ENCODE measurements at places on chromosomes 6 and 20.

GRCh38 chr6:131116755-131117360 is 18.4 kb upstream of the AKAP7 start:
- DNase-seq = peak; percentile 70

DNA sequence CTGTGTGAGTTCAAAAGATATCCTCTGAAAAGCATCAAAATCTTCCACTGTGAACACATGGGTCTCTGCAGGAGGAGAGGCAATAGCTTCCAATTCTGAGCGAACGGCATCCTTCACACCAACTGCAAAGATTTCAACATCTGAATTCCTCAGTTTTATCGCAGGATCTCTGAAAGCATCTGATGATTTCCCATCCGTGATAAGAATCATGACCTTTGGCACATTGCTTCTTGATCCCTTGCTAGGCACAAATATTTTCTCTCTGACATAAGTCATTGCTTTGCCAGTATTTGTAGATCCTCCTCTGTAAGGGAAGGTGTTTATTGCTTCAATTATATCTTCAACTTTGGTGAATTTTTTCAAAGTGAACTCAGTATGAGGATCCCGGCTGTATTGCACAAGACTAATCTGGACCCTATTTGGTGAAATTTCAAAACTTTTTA is 22.7 kb downstream of the COL12A1 start:
- peak; percentile 77 for DNase-seq

DNA sequence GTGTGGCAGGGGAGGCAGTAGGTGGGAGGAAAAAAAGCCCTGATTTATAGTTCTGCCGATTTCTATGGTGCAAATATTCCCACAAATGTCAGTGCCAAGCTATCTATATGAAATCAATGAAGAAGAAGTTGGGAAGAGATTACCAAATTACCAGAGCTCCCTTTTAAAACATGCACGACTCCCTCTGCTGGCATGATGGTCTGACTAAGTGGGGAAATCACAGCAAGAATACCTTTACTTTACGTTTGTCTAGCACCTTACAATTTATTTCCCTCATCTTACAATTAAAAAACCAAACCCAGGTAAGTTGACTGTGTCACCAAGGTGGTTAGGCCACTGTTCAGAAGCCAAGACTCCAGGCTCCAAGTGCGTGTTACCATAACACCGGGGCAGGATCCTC is 55.6 kb downstream of the AGPAT4 start:
- DNase-seq = no peak

- no peak for DNase-seq
Measured at GRCh38 chr6:150687508-150687907, 87.8 kb downstream of the PLEKHG1 start.

DNA sequence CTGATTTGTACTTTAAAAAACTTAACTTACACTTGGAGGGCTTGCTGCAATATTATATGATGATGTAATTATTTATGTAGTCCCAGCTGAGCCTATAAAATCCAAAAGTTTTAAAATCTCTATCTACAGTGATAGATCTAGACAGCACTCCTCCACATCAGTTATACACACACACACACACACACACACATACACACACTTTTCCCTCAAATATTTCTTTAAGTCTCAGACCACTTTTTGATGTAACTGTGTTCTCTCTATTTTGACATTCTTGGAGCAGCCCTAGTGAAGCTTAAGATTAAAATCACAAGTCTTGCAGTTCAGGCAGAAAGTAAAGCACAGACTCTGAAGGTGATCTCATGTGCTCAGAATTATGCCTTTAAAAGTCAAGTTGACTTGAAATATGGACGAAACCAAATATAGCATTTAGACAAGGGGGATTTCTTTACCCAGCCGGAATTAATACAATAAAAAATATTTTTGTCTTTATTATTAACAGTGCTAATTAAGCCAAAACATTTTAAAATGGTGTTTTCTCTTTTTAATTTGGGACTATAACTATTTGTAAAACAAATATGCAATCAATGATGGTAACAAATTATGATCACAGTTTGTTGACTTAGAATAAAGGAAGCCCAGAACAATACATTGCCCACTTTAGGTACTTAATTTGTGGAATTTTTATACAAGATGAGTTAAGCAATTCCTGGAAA is 63.5 kb upstream of the TMEM30A start:
- DNase-seq = peak; percentile 65

DNA sequence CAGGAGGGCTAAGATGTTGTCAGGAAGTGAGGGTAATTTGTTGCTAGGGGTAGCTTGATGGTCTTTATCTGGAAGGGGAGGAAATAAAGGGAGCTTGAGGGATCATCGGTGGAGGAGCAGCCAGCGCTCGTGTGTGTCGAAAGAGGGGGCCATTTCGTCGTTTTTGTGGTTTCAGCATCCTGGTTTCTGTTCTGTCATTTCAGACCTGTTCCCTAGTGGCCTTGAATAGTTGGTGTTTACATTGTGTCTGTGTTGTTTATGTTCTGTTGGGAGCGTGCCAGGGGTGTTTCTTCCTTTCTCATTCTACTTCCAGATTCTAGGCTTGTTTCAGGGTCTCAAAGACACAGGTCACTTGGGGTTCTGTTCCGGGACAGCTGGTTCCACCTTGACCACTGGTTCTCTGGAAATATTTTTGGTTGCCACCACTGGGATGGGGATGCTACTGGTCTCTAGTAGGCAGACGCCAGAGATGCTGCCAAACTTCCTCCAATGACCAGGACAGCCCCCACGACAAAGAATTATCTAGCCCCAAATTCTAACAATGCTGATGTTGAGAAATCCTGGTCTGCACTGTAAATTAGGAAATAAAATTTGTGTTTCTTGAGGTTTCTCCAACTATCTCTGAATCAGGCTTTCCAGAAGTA is 113.9 kb upstream of the NAA20 start:
- peak; percentile 69 for DNase-seq

- DNase-seq = no peak
Measured at GRCh38 chr6:142945446-142946180, 637 bp upstream of the HIVEP2 start.

DNA sequence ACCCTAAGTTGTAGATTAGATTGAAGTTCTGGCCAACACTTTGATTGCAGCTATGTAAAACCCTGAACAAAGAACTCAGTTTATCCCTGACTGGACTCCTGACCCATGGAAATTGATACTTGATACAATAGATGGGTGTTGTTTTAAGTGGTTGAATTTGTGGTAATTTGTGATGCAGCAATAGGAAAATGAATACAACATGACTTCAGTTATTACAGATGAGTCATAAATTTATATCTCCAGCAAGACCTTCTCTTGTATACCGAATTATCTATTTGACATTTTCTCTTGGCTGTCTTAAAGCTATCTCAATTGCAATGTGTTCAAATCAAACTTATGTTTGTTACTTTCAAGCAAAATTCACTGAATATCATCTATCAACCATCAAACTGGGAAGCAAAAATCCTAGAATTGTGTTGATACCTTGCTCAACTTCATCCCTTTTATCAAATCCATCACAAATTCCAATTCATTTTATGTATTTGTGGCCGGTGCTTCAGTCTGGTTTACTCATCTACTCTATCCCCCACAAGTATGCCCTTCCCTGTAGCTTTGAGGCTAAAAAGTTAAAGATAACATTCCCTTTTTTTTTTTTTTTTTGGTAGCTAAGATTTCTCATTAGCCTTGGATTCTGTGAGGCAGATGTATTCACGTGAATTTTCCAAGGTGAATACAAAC is 129.4 kb upstream of the CENPW start:
- DNase-seq = peak; percentile 68

- DNase-seq = no peak
Measured at GRCh38 chr6:42295181-42295580, 77.5 kb upstream of the MRPS10 start.

DNA sequence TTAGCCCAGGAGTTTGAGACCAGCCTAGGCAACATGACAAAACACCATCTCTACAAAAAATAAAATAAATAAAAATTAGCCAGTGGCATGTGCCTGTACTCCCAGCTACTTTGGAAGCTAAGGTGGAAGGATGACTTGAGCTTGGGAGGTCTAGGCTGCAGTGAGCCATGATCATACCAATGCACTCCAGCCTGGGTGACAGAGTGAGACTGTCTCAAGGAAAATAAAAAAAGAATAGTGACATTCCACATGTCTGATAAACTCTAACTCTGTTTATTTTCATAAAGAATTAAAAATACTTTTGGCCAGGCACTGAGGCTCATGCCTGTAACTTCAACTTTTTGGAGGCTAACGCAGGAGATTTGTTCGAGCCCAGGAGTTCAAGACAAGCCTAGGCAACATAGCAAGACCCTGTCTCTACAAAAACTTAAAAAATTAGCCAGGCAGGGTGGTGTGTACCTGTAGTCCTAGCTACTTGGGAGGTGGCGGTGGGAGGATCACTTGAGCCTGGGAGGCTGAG is 115.1 kb downstream of the GJA1 start:
- DNase-seq = no peak

DNA sequence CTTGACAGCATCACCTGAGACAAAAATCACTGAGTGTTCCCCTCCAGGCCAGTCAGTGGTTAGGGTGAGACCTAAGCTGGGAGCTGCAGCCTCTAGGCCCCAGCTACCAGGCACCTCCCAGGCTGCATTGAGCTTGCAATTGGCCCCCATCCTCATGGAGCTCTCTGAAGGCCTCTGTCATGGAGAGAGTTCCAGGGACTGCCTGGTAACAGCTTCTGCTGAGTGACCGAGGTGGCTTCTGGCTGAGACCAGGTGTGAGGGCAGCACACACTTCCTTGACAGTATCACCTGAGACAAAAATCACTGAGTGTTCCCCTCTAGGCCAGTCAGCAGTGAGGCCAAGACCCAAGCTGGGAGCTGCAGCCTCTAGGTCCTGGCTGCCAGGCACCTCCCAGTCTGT is 283.0 kb downstream of the SMOC2 start:
- DNase-seq = no peak

DNA sequence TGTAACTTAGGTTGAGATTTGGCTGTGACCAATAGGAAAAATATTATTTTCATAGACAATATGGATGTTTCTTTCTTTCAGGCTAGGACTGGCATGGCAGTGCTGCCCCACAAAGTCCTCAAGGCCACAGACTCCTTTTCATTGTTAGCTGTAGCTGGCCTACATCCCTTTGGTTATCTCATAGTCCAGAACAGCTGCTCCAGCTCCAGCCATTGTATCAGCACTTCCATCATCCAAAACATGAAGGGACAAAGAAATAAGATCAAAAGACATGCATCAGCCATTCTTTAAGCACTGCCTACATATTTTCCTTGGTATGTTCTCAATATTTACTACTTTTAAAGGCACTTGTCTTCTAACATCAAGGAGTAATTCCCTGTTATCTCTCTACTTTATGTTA is 73.0 kb downstream of the ZDHHC14 start:
- no peak for DNase-seq

GRCh38 chr20:7355051-7355450 is 585.2 kb downstream of the HAO1 start:
- no peak for DNase-seq

DNA sequence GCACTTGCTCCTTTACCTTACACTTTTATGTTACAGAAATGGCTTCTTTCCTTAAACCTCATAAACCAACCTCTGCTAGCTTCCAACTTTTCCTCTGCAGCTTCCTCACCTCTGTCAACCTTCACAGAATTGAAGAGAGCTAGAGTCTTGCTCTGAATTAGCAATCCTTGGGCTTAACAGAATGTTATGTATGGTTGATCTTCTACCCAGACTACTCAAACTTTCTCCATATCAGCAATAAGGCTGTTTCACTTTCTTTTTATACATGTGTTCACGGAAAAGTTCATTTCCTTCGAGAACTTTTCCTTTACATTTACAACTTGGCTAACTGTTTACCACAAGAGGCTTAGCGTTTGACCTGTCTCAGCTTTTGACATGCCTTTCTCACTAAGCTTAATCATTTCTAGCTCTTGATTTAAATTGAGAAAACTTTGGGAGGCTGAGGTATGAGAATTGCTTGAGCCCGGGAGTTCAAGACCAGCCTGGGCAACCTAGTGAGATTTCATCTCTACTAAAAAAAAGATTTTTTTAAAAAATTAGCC is 207.3 kb downstream of the BMP7 start:
- no peak for DNase-seq

GRCh38 chr6:145705561-145705960 is 29.8 kb downstream of the EPM2A start:
- DNase-seq = peak; percentile 75

GRCh38 chr20:61554617-61555016 is 302.6 kb downstream of the CDH4 start:
- DNase-seq = no peak

GRCh38 chr6:36506611-36507010 is 40.7 kb downstream of the STK38 start:
- peak; percentile 77 for DNase-seq

DNA sequence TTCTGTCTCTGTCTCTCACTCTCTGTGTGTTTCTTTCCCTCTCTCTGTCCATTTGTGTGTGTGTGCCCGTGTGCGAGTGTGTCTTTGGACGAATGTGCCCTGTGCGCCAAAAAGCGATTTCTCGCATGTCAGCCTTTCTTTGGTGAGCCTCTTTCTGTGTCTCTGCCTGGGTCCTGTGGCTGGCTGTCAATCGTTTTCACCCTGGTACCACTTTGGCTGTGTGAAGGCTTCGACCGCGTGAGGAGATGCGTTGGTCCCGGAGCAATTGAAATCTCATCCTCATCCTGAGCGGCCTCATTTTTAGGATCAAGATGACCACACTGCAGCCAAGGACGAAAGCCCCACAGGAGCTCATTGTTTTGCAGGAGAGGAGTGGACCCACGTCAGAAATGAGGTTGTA is 288.9 kb upstream of the ZNF337 start:
- no peak for DNase-seq

- DNase-seq = peak; percentile 47
Measured at GRCh38 chr6:111210194-111210728, 123.0 kb downstream of the SLC16A10 start.

DNA sequence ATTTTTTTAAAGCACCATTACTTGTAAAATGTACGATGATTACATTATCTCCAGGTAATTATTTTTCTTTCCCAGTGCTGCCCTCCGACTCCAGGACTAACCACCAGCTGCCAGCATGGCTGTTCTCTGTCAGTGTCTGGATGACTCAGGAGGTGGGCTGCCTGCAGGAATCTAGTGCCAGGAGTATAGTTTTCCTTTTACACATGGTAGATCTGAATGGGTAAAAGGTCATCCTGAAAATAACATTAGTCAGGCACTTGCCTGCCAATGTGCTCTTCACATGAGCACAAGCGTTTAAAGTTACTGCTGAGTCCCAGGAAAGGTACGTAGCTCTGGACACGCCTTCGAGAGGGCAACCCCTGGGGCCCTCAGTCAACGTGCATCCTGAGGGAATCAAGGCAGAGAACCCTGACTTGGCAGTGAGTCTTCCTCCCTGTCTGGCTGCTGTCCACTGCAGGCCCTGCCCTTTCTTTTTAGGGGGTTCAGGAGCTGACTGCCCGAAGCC is 2.4 kb downstream of the DYNLT1 start:
- peak; percentile 90 for DNase-seq

DNA sequence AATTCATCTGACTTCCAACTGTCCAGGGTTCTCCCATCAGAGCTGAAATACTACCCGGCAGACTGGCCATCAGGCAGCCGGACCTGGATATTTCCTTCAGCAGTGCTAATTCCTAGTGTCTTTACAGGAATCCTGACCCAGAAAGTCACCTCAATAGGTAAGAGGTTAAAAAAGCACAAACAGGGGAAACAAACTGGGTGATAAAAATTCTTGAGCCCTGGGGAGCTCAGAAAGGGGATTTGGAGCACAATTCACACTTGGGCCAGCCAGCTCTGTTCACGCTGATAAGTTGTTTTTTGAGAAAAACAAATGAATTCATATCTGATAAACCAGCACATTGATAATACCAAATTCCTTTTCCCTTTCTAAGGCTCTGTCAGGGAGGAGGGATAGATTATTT is 104.0 kb downstream of the EDN1 start:
- DNase-seq = no peak

Measured in amniotic epithelial cell (primary cell).